ENCODE measurements at places on chromosomes 1 and 21.

- DNase-seq: no peak
Observed at GRCh38 chr1:196088541-196088940, 519.7 kb downstream of the KCNT2 start.

GRCh38 chr1:24003331-24003972 lies 23.3 kb upstream of the SRSF10 start:
- DNase-seq: no peak

DNA sequence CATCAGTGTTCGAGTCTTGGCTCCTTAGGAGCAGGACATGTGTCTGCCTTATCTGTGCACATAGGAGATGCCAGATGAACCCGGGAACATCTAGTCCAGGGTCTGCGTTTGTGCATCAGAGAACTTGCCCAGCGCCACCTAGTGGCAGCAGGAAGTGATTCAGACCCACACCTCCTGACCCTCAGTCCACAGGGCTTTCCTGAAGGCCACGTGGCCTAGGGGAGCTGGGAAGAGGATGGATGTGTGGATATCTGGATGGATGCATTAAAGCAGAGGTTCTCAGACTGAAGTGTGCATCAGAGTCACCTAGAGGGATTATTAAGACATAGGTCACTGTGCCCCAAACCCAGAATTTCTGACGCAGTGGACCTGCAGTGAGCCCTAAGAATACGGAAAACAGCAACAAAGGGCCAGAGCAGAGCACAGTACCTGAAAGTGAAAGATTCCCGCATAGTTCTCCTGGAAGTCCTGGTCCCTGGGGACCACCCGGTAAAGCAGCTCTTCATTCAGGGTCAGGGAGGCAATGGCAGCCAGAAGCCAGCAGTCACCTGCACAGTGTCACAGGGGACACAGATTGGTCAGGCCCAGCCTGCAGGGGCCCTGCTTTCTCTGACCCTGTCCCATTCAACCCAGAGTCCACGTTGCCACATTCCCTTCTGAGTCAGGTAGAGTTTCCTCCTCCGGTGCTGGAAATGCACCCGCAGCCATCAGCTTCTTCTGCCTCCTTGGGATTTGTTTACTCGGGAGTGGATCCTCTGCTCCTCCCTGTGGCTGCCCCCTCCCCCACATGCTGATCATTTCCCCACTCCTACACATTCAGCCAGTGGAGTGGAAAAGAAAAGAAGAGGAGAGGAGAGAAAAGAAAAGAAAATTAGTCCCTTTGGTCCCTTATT lies 37.0 kb downstream of the CAPN8 start:
- DNase-seq: peak; percentile 20

DNA sequence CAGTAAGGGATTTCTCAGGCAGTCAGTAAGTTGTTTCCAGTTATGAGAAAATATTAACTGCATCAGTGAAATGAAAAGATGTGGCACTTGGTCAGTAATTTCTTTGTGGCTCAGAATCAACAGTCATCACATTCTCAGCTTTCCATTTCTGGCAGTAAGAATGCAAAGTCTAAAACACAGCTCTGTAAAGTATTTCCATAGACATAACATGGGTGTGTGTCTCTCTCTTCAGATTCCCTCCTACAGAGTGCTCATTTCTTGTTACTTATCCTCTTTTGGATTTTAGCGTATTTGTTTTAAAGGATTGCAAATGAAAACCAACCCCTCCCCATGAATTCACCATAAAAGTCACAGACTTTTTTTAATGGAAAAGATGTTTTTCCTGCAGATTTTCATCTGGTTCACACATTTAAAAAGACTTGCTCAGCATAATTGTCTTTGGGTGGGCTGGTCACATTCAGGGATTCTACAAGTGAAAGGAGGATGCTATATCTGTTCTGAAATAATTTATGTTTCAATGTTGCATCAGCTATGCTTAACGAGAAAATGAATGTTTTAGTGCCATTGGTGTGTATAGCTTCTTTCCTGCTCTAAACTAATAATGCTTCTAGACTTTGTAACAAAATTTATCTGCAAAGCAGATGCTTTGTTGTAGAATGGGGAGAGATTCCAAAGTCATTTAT lies 34.6 kb upstream of the CD55 start:
- no peak for DNase-seq

GRCh38 chr1:89652373-89652772 lies 19.5 kb downstream of the LRRC8C start:
- no peak for DNase-seq

DNA sequence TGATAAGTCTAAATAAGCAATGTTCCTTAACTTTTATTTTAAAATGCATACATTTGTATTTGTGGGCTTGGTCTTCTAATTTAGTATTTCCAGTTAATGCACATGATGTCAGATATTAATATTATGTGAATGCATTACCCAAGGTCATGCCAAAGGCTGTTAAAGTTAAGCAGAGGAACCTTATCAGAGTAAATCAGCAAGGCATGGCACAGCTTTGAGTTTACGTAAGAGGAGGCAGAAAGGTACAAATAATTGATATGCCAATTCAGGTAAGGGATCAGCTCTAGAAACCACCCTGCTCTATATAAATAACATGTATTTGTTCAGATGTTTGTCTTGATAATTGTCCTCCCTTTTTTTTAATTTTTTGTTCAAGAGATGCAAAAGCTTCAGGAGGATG lies 64.5 kb upstream of the CHRM3 start:
- DNase-seq: no peak

GRCh38 chr1:204459706-204460105 lies 34.9 kb downstream of the PIK3C2B start:
- DNase-seq: no peak

- DNase-seq: no peak
Observed at GRCh38 chr1:236552901-236553300, 29.1 kb downstream of the LGALS8 start.

DNA sequence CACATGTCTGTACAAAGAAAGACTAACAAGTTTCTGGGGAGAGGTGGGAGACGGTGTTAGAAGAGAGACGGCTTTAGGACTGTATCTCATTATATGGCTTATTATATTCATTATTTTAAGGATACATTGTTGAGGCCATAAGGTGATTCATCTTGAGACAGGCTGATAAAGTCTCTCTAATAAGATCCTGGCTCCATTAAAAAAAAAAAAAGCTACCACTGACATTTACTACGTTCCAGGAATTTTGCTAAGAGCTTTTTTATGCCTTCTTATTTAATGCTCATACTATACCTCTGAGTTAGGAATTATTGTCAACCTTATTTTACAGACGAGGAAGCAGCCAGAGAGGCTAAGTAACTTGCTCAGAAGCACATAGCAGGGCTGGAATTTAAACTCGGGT lies 173.7 kb downstream of the GABPA start:
- DNase-seq: no peak

- no peak for DNase-seq
Observed at GRCh38 chr1:205810448-205811157, 2.4 kb downstream of the SLC41A1 start.

GRCh38 chr21:36135391-36136102 lies 668 bp downstream of the CBR3 start:
- no peak for DNase-seq

DNA sequence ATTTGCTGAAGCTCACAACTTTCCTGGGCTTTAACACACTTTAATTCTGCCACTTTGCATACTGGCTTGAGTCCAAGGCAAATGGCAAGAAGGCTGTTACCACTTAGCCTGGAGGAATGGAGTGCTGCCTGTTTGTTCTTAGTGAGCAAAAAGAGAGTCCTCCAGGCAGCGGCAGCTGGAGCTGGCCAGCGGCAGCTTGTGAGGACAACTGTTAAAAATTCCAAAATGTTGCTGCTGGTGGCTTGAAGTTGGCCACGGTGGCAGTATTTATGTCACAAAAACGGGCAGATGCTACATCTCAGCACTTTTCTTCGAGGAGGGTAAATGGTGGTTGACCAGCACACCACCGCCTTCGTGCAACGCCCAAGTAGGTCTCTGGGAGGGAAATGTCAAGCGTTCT lies 27.3 kb downstream of the STPG1 start:
- no peak for DNase-seq

- DNase-seq: no peak
Observed at GRCh38 chr1:45843474-45843905, 40.1 kb downstream of the MAST2 start.

DNA sequence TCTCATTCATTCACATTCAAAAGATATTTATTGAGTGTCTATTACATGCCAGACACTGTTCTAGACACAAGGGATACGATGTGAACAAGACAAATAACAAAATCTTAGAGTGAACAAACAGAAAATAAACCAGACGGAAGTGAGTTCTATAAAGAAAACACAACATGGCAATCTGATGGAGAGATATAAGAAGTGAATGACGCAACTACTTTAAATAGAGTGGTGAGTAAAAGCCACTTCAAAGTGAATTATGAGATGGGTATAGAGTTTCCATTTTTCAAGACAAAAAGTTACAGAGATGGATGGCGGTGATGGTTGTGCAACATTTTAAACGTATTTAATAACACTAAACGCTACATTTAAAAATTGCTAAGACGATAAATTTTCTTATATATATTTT lies 75.4 kb downstream of the CEP170 start:
- no peak for DNase-seq

GRCh38 chr1:153525088-153525728 lies 10.6 kb downstream of the S100A6 start:
- no peak for DNase-seq

DNA sequence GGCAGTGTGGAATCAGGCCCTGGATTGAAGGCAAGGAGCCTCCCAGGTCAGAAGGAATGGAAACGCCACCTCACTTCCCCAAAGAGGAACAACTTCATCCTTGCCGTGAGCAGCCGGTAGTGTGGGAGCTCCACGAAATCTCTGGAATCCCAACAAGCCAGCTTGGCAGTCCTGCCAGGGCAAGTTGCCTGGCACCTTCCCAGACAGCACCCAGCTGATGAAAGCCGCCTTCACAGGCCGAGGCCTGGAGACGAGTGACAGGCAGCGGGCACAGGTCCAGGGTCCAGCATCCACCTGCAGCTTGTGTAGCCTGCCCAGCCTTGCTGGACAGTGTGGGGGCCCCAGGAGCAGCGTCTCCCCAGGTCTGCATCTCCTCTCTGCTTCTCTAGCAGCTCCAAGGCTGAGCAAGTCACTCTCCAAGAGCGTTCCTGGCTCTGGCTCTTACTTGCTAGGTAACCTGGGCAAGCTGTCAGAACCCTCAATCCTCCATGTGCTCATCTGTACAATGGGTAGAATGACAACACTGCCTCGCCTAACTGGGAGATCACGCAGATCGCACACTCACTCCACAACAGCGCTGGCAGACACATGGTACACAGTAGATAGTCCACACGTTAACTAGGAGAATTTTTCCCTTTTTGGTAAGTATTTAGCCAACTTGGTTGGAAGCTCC lies 43.0 kb downstream of the ACOT7 start:
- no peak for DNase-seq

DNA sequence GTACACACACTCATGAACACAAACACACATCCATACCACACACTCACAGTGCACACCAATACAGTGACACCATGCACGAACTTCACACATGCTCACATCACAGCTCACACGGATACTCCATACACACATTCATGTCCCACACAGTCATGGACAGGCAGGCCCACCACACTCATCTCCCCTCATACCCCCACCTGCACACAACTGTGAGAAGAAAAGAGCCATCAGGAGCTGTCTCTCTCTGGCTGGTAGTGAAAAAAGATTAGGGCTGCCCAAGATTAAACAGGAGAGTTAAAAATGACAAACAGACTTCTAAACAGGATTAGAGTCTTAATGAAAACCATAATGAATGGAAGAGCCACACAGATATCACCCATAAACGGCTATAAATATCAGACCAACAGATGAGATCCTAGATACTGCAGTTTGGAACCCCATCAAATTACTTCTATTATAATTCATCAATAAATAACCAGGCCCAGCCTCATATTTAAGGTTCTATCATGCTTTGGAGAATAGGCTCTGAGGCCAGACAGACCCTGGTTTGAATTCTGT lies 122.3 kb downstream of the PLXNA2 start:
- no peak for DNase-seq

DNA sequence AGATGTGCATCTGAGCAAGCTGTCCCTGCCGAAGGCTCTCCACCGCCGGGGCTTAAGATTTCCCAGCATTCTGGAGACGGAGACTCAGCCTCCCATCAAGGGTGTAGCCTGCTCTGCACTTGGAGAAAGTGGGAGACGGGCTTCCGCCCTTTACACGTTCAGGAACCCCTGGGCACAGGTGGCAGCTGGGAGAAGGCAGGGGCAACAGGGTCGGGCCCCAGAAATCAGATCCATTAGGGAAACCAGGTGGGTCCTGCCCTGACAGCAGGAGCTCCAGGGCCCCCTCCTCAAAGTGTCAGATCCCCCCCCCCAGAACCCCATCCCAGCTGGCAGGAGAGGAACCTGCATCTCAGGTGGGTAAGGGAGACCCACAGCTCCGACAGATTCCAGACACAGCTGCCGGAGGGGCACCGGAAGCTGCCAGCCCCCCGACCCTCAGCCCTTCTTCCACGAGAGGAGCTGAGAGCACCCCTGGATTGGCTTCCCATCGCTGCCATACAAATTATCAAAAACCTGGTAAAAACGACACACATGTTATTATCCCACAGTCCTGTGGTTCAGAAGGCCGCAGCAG lies 236.6 kb downstream of the NPHP4 start:
- DNase-seq: no peak

GRCh38 chr1:234589854-234590620 lies 19.9 kb downstream of the IRF2BP2 start:
- no peak for DNase-seq

DNA sequence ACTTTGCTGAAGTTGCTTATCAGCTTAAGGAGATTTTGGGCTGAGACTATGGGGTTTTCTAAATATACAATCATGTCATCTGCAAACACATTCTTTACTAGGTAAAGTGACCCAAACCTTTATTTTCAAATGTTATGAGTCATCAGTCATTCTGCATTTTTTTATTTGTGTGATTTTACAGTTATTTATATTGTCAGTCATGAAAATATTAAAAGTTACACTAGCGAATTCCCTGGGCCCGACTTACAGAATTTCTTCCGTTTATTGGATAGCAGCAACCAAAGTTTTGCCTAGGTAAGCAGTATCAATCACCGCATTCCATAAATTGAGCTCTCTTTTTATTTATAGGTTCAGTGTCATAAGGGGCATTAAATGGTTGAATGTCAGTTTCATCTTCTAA lies 13.8 kb downstream of the OR2M5 start:
- DNase-seq: no peak

DNA sequence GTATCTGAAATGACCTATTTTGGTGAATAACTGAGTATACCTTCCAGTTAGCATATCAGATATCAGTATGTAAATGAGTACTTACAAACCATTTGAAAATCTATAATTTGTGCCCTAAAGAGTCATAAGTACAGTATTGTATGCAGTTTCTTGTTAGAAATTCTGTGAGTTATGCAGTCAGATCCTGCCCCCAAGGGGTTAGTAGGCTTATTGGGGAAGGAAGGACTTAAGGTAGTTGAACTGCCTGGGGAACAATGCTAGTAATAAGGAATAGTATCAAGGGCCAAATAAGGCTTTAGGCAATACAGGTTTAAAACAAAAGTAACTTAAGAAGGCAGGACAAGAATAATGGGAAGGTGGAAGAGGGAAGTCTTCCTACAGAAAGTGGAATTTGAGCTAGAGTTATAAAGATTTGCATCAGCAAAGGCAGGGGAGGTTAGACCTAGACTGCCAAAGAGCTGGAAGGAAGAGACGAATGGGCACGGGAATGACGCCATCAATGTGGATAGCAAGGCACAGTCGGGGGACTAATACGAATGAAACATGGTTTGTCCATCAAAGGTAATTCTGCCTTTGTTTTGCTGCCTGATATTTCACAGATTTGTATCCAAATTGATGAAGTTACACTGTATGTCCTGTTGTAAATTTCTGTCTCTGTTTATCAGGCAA lies 182.9 kb upstream of the DPYD start:
- no peak for DNase-seq

All from memory B cell (primary cell).